ENCODE measurements at places on chromosomes 3 and 15.

DNA sequence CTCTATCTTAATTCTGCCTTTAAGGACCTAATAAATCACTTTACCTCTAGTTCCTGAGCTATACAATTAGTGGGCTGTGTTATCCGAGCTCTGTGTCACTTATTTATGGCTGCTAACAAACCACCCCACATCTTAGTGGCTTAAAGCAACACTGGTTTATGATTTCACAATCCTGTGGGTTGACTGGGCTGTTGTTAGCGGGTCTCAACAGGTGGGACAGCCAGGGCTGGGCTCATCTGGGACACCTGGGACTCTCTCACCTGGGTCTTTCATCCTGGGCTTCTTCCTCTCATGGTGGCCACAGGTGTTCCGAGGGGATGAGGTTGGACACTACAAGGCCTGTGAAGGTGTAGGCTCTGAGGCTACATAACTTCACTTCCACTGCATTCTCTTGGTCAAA, 35.8 kb upstream of the CHST2 start:
- H3K27ac ChIP-seq: no peak overlapping the region
- no peaks in the 10 kb centered on the region for H3K4me1 ChIP-seq

- H3K4me3 ChIP-seq: no peak overlapping the region
- peaks cover 5% of the 10 kb centered on the region for H3K4me1 ChIP-seq
- DNase-seq: no peak
- no peaks in the 10 kb centered on the region for H3K36me3 ChIP-seq
- peaks cover 63% of the 10 kb centered on the region for H3K27me3 ChIP-seq
- H3K27ac ChIP-seq: no peak overlapping the region
Measured at GRCh38 chr15:100875495-100875894, 4.1 kb upstream of the ALDH1A3 start.

- no peak for DNase-seq
- H3K36me3 ChIP-seq: no peaks in the 10 kb centered on the region
- no peak overlapping the region for H3K27ac ChIP-seq
Measured at GRCh38 chr3:179969525-179969924, 67.2 kb downstream of the PEX5L start.

- peaks cover 22% of the 10 kb centered on the region for H3K27me3 ChIP-seq
- H3K4me1 ChIP-seq: peaks cover 4% of the 10 kb centered on the region
- H3K36me3 ChIP-seq: no peaks in the 10 kb centered on the region
- H3K4me3 ChIP-seq: no peak overlapping the region
Measured at GRCh38 chr3:44069276-44069675, 172.4 kb upstream of the TOPAZ1 start.

DNA sequence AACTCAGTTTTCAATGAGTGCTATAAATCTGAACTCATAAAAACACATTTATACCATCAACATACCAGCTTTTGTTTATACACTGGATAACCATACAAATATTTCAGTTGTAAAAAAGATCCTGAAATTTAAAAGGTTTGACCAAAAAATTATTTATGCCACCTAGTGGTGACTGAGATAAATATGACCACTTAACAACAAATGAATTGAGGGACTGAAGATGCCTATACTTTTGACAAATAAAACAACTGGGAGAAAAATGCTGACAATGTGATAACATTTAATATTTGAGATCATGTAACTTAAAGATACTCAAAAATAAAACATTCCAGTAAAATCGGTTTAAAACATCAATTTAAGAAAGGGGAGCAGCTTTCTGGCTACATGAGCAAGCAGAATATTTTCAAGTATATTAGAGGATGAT, 30.4 kb downstream of the ATG3 start:
- no peaks in the 10 kb centered on the region for H3K27me3 ChIP-seq
- H3K36me3 ChIP-seq: peaks cover 8% of the 10 kb centered on the region
- no peak overlapping the region for H3K27ac ChIP-seq
- DNase-seq: no peak
- no peak overlapping the region for H3K4me3 ChIP-seq
- peaks cover 4% of the 10 kb centered on the region for H3K4me1 ChIP-seq
